ENCODE measurements at places on chromosomes 12 and 14.

- DNase-seq = no peak
These were observed 803 bp downstream of the NOP9 start for GRCh38 chr14:24300326-24300980.

- no peak for DNase-seq
These were observed 33.4 kb downstream of the TSPAN9 start for GRCh38 chr12:3110578-3110977.

GRCh38 chr12:12870465-12870864, 20.9 kb upstream of the GPRC5A start:
- DNase-seq = no peak

DNA sequence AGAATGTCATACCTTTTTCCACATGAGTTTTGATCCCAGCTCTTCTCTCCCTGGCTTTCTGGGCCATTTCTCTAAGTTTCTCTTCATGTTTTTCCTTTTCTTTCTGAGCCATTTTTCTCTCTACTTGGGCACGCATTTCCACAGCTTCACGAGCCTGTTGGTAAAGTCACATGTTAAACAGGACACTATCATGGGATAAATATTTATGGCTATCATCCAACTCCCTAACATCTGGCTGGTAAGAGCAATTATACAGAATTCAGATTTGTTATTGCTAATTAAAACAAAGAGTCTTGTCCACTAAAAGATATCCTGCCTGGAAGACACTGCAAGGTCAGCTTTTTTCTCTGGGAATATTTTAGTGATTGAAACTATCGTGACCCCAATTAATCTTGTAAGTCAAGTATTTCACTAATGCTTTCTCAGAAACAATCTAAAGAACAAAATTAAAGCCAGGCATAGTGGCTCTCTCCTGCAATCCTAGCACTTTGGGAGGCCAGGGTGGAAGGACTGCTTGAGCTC, 23.1 kb downstream of the SLIRP start:
- DNase-seq = no peak

- DNase-seq = no peak
These were observed 267.3 kb downstream of the AKAP6 start for GRCh38 chr14:32596390-32596789.

DNA sequence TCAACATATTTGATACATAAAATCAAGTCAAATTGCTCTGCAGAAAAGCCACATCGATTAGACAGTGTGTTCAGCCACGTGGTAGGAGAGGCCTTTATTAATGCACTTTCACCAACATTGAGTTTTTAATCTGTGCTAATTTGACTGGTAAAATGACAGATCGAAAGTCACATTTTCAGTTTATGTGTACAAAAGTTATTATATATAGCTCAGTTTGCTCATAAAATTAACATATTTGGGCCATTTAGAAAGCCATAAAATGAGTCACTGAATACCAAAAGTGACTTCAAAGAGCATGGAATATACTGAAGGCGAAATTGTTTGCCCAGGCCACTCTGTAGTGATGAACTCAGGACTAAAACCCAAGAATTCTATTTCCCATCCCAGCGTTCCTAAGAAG, 26.0 kb downstream of the C12orf42 start:
- no peak for DNase-seq

DNA sequence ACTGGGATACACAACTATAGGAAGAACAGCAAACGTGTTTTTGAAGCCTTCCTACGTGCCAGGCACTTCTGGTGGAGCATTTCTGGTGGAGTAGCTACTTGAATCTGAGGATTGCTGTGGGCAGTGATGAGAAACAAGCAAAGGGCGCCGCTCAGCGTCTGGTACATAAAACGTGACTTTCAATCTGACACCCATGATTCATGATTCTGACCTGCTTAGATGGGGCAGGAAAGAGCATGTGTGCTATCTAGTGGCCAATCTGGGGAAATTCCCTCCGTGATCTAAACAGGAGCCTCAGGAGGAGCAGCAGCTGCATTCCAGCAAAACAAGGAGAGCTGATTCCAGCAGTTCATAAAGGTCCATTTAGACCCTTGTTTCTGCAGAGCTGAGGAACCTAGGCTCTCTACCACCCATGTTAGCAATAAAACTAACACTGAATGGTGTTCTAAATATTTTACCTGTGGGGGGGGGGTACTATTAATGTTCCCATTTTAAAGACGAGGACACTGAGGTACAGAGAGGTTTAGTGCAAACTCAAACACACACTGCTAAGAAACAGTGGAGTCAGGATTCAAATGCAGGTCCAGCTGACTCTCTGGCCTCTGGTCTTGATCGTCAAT, 37.8 kb downstream of the PAH start:
- peak; percentile 5 for DNase-seq

GRCh38 chr14:35412272-35413056, 7.9 kb upstream of the NFKBIA start:
- no peak for DNase-seq
